ENCODE measurements at places on chromosomes 11 and 22.

DNA sequence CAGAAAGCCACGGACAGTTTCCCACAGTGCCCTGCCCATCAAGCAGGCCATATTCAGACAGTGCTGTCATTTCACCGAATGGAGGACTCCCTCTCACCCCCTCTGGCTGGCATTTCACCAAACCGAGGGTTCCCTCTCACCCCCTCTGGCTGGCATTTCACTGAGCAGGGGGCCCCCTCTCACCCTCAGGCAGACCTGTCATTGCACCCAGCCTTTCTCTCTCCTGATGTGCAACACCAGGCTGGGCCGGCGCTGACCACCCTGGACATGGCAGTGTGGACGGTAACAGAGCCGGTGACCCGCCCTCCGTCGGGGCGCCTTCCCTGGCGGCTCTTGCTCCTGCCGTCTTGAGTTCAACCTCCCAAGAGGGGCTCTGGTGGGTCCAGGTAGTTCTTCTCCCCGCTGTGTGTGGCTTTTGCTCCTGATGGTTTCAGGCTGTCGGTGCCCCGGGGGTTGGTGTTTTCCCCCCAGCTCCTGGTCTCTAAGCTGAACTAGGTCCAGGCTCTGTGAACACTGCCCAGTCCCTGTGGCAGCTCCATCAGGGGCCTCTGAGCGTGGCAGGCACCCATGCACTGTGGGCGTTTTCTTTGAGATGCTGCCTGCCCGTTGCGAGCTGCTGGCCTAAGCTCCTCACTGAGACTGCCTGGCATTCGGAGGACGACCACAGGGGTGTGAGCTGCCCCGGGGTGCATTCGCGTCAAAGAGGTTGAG is 46.9 kb downstream of the SMIM38 start:
- no peak for DNase-seq

GRCh38 chr11:2886191-2886894 is 768 bp upstream of the CDKN1C start:
- no peak for DNase-seq

DNA sequence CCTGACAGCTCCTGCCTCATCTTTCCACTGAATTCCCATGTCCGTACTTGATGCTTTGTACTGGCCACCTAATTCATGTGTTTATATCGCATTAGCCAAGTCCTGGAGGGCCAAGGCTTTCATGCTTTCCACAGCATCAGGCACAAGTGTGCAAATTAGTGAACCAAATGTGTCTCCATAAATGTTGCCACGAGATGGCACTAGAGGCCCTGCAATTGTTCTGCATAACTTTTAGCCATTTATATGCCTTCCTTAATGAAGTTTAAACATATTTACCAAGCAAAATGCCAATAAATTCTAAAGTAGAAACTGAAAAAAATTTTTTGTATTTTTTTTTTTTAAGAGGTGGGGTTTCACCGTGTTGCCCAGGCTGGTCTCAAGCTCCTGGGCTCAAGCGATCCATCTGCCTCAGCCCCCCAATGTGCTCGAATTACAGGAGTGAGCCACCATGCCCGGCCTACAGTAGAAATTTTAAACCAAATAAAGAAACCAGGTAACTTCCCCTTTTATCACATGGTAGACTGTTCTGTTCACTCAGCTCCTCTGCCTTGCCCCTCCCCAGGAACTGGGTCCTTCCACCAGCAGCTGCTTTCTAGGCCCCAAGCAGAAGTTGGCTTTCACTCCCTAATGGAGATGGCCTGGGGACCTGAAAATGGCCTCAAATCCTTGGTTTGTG is 20.8 kb upstream of the IL18BP start:
- peak; percentile 7 for DNase-seq

- DNase-seq: no peak
These were observed 4.5 kb downstream of the RNH1 start for GRCh38 chr11:502288-503178.

GRCh38 chr11:74221816-74222215 is 50.7 kb downstream of the PPME1 start:
- DNase-seq: no peak

DNA sequence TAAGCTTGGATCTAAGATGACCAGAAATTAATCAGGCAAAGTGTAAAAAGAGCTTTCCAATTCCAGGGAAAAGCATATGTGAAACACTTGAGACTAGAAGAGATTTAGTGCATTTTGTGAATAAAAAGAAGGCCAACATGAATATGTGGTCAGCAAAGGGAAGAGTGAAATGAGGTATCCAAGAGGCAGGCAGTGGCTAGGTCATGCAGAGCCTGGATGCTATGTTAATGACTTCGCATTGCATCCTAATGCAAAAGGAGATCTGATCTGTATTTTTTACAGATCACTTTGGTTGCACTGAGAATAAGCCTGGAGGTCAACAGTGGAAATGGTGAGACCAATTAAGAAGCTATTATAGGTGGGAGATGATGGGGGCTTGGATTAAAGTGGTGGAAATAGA is 641.3 kb upstream of the CCDC90B start:
- no peak for DNase-seq
